ENCODE measurements at places on chromosomes 11 and 22.

GRCh38 chr22:37057226-37057625, 5.7 kb downstream of the KCTD17 start:
- DNase-seq: no peak

GRCh38 chr11:118918128-118918685, 7.5 kb downstream of the BCL9L start:
- DNase-seq: no peak

DNA sequence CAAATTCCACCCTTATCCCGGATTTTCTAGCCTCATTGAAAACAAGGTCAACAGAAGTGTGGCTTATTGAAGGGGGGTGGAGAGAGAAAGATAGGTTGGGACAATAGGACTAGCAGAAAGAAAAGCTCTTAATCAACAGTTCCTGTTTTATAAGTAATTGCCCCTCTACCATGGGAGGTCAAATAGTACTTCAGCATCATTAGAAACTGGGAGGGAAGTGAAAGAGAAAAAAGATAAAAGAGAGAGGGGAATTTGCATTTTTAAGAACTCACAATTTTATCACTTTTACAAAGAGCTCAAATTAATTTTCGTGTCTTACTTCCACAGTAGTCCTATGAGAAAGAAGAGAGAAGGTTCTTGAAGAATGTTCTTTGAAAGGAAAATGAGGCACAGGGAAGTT, 89.2 kb downstream of the AMOTL1 start:
- DNase-seq: no peak

DNA sequence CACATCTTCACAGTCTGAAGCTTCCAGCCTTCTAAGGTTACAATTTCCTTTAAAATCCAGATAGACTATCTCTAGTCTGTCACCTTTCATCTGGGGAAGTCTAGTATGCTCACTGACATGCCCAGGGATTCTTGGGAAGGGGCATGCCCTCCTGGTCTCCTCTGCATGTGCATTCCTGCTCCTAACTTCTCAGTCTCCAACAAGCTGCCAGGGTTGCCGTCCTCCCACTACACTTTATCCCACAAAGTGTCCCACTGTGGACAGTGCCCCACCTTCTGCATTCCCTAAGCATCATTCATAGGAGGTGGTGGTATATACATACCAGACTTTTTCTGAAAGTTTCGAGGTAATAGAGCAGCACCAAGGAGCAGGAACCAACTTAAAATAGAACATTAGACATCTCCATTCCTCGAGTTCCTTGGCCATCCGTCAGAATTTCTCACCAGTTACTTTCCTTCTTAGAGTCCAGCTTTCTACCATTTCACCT, 28.7 kb downstream of the EIF3F start:
- DNase-seq: no peak

- no peak for DNase-seq
These were observed 140.4 kb downstream of the NAV2 start for GRCh38 chr11:19853016-19853415.

- no peak for DNase-seq
These were observed 24.4 kb upstream of the SHISAL1 start for GRCh38 chr22:44336962-44337677.

DNA sequence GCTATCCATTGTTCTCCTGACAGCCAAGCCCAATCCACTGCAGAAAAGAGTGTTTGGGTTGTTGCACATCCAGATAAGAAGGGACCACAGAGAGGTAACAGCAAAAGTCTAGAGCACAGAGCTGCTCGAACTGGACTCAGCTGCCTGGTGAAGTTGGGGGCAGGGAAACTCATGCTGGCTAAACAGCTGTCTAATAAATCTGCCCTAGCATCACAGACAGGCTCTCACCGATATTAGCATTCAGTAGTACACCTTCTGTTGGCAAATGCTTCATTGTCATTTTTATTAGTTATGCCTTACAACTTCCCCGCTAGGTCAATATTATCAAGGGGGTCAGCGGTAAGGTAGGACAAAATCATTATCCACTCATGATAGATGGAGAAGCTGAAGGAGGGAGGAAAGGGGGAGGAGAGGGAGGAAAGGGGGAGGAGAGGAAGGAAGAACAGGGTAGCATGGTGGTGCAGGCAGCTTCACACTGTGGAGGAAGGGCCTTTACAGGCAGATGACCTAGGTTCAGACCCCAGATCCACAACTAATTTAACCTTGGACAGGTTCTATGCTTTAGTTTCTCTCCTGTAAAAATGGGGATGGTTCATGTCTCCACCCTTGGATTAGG, 102.7 kb downstream of the LARGE1 start:
- no peak for DNase-seq

DNA sequence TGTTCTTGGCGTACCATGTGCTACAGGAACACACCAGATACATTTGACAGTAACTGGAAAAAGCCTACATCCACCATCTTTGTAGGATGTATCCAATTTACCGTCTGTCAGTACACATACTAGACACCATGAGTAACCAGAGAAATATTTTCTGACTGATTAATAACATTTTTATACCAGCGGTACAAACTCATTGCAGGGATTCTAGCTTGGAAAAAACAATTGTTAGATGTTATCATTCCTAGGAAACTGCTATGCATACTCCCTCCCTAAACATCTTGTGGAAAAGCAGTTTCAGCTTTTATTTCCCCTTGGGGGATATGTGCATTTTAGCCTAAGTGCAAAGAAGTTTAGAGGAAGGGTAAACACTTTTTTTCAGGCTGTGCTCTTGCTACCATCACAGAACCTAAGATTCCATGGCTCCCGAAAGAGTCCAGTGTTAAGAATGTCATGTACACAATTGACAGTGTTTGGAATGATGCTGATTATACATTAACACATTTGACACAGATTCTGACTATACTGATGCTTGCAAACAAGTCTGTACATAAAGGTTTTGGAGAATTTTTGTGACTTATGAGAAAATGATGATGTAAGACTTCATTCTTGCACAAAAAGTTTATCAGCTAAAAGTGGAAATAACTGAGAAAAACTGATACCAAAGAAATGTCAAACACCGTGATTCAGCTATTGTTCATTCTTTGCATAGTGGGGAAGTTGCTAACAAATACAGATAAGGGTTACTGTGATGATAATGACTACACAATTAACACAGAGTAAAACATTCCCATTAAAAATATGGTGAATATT, 23.7 kb downstream of the NCF4 start:
- no peak for DNase-seq

- no peak for DNase-seq
These were observed 2.4 kb downstream of the MUC2 start for GRCh38 chr11:1077033-1077416.

Measured in HFF-Myc (cell line).